Activated CD4-positive, alpha-beta T cell treated with anti-CD3 and anti-CD28 coated beads for 36 hours (primary cell): ENCODE measurements at places on chromosomes 1 and 21.

- no peaks in the 10 kb centered on the region for H3K4me1 ChIP-seq
- H3K27me3 ChIP-seq: peaks cover 14% of the 10 kb centered on the region
- no peaks in the 10 kb centered on the region for H3K36me3 ChIP-seq
- H3K27ac ChIP-seq: no peak overlapping the region
Measured at GRCh38 chr1:157532569-157532968, 19.7 kb downstream of the FCRL5 start.

DNA sequence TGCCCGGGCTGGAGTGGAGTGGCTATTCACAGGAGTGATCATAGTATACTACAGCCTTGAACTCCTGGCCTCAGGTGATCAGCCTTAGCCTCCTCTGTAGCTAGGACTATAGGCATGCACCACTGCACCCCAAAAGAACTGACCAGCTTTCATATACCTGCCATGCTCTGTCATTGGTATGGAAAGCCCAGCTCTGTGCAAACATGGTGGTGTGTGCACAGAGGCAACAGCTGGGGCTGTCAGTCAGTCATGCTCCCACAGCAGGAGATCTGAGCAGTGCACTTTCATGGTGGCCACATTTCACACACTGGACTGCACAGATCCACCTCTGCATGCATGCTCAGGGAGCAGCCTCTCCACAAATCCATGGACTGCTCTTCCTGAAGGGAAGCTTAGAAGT lies 8.8 kb upstream of the JAK1 start:
- H3K27me3 ChIP-seq: no peaks in the 10 kb centered on the region
- peaks cover 3% of the 10 kb centered on the region for H3K4me1 ChIP-seq
- DNase-seq: no peak
- H3K27ac ChIP-seq: no peak overlapping the region

GRCh38 chr21:37366482-37367316 lies at the start of gene DYRK1A:
DYRK1A (plus strand) TSS chr21:37366773; CDS start chr21:37420375, 53,602 bp downstream.
- peaks cover 12% of the 10 kb centered on the region for H3K36me3 ChIP-seq
- H3K4me1 ChIP-seq: peaks cover 42% of the 10 kb centered on the region
- peak within 1 kb of the TSS; percentile 100 for H3K27ac ChIP-seq
- H3K27me3 ChIP-seq: no peaks in the 10 kb centered on the region

DNA sequence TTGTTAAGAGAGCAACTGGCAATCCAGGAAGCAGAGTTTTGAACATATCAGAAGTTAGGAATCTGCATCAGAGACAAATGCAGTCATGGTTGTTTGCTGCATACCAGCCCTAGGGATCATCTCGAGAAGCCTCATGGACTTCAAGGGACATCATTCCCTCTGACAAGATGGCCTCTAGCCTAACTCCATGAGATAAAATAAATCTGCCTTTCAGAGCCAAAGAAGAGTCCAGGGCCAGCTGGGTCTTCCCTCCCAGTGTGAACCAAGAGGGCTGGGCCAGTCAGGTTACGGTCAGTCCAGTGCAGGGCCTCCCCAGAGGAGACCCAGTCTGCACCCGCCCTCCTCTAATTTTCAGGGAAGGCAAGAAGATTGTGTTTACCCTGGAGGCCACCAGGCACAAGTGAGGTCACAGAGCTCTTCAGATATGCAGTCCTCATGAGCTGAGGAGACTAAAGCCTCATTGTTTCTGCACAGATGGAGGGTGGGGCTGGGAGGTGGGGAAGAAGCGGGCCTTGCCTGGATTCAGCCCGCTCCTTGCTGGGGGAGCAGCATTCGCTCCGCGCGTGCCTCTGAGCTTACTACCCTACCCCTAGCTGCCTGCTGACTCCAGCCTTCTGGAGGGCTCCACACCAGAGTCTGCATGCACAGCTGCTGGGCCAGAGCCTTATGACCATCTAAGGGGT lies 52.8 kb downstream of the CAPN2 start:
- H3K27ac ChIP-seq: peak overlapping the region; percentile 13
- no peak for DNase-seq
- no peaks in the 10 kb centered on the region for H3K27me3 ChIP-seq

DNA sequence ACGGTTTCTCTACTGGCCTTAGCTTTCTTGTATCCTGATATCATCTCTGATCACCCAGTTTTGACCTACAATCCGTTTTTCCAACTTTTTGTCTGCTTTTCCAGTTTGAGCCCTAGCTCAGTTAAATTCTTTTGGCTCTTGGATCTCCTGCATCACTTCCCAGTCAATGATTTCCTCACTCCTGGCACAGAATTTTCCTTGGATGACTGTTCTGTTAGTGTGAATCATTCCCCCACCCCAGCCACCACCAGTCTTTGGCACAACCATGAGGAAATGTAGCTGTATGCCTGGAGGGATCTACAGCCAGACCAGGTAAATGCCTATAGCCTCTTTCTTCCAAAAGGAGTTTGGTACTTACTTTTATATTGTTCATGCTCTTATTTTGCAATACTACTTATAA lies 187.2 kb upstream of the PTGFR start:
- no peak for DNase-seq
- H3K36me3 ChIP-seq: no peaks in the 10 kb centered on the region
- H3K27ac ChIP-seq: no peak overlapping the region
- H3K4me1 ChIP-seq: no peaks in the 10 kb centered on the region

DNA sequence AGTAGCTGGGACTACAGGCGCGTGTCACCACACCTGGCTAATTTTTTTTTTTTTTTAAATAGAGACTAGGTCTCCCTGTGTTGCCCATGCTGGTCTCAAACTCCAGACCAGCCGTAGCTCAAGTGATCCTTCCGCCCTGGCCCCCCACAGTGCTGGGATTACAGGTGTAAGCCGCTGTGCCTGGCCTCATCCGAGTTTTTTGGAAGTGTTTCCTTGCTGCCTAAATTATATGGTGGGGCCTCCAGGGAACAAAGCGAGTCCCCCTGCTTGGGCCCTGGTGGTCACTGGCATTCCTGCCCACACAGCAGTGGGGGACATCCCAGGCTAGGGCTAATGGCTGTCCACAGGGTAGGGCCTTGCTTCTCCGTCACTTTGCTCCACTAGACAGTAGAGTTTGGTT lies 143.8 kb downstream of the PCBP3 start:
- H3K36me3 ChIP-seq: no peaks in the 10 kb centered on the region
- no peak for DNase-seq
- H3K27me3 ChIP-seq: no peaks in the 10 kb centered on the region
- no peak overlapping the region for H3K27ac ChIP-seq
- H3K4me1 ChIP-seq: peaks cover 7% of the 10 kb centered on the region
- no peak overlapping the region for H3K4me3 ChIP-seq
